ENCODE measurements at places on chromosomes 2 and 18.

DNA sequence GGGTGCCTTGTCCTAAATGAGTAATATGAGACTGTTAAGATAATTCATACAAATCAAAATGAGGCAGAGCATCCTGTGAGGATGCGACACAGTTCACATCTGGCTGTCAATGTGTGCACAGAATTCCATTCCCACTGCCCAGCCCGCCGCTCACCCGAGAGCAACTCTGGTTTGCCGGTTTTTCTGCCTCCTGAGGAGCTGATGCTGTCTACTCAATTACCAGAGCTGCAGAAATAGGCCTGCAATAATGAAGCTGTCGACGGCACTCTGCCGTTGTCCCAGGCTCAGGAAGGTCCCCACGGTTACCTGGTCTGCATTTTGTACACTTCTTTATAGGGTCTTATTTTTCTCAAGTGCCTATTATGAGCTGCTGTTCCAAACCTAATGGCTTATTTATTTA is 55.7 kb upstream of the LYPD1 start:
- no peak for DNase-seq

DNA sequence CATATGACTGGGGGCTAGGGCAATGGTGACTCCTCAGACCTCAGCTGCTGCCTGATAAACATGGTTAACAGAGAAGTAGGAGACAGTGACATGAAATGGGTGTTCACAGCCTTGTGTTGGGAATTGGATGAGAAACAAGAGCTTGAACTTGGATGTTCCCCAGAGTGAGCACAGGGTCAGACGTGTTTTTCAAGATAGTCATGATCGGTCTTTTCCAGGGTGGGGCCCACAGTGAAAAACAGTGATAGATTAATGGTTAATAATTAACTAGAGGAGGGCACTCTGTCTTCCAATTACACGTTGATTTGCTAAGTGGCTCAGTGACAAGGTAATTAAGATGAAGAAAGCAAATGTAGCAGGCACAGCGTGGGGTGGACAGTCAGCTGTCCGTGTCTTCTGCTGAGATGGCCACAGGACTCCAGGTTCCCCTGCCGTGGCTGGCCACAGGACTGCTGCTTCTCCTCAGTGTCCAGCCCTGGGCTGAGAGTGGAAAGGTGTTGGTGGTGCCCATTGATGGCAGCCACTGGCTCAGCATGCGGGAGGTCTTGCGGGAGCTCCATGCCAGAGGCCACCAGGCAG is at the start of gene UGT1A3:
Gene UGT1A3 (plus strand): TSS at position 320 of the 579 bp plus-strand sequence. CDS start 85 bp downstream, at position 405.
- DNase-seq: no peak

DNA sequence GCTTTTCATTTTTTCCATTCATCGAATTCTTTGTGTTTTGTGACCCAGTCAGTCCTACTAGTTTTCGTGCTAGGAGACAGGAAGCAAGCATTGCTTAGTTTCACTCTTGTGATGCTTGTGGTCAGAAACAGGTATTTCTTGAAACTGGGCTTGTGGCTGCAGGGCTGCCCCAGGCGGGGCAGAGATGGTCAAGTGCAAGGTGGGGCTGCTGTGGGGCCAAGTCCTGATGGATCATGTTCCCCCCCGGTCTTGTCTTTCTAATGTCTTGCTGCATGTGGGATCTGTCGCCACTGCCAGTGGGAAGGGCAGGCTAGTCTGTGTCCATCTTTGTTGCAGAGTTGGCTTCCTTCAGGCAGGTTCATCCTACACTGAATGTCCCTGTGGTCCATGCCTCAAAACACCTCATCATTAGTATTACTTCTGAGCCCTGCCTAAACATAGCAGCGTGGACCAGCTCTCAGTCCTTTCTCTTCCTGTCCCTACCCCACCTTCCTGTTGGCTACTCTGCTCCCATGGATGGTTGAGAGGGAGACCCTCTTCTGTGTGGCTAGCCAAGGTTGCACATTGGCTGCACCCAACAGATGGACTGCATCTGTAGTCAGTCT is 38.7 kb downstream of the INPP4A start:
- no peak for DNase-seq

DNA sequence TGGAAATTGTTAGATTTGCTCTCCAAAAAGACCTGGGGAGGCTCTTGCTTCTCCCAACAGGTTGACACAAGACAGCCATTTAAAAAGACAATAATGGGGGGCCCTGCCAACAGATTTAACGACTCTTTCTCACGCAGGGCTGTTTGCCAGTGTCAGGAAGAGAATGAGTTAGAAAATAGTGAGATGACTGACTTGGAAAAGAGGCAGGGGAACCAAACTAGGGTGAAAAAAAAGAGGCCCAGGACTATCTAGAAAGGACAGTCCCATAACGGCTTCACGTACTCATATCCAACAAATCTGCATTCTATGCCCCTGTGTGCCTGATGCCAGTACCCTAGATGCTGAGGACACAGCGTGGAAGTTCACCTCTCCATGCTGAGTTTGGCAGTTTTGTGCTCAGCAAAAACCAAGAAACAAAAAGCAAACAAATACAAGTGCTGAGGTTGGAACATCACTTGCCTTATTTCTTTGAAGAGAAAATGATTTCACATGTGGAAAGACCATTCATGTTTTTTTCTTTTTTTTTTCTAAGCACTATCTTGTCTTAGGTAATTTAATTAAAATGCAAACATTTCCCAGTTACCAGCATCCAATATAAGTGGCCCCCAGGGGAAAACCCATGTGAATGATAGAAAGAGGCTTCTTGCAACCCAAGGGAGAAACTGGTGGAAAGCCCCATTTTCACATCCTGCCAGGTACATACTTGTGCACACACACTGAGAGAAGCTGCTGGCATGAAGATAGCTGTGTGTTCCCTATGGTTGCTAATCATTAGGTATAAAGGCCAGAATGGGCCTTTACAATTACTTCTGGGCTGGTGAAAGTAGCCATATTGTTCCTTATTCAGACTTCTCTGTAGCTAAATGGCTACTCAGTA is 10.6 kb upstream of the WIPF1 start:
- no peak for DNase-seq

GRCh38 chr2:228771315-228771714 is 499.8 kb downstream of the PID1 start:
- no peak for DNase-seq

GRCh38 chr2:5164776-5165525 is 527.2 kb upstream of the SOX11 start:
- DNase-seq: no peak

GRCh38 chr18:75129717-75130477 is 79.0 kb downstream of the PTGR3 start:
- DNase-seq: no peak

GRCh38 chr2:20992201-20992711 is 51.6 kb downstream of the APOB start:
- no peak for DNase-seq

DNA sequence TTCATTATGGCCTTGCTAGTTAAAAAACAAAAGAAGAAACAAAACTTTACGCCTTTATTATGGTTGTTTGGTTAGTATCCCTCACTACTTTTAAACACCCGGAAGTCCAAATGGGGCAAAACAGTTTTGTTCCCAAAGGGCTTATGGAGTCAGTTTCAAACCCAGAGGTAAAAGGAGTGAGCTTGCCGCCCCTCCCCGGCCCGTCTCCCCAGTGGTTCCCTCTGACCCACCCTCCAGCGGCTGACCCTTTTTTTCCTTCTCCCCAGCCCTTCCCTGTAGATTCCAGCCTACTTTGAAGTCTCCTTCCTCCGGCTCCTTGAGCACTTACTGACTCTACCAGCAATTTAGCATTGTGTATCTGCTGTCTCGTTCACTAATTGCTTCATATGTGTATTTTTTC is 209.2 kb downstream of the ICOS start:
- DNase-seq: no peak

GRCh38 chr2:107525406-107525805 is 301.3 kb upstream of the RGPD4 start:
- no peak for DNase-seq

GRCh38 chr2:174120346-174120745 is 128.0 kb downstream of the OLA1 start:
- no peak for DNase-seq

DNA sequence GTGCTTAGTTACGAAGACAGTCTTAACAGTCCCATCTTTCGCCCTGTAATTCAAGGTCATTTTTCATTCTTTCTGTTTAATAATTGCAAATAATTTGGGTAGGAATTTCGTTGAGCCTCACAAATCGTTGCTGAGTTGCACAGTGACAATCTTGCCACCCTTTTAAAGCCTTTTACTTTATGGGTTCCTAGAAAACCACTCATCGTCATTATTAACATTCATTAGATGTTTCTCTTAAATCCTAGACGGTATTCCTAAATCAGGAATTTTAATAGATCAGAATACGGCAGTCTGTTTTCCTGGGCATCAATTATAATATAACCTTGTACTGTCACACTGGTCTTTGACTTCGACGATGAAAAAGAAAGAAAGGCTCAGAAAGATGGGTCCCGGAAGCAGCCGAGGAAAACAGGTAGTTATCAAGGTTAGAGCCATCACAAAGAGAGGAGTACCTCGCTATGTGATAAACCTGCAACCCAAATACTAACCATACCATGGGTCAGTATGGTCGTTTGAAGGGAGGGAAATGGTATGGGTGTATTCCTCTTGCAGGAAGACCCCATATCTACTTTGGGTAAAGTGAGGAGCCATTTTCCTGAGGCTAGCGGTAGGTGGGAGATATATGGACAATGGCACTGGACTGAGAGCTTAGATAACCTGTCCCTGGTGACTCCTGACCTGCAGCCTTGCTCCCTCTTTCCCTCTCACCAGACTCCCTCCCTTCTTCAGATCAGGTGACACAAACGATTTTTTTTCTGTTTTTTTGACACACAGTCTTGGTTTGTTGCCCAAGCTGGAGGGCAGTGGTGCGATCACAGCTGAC is 981 bp upstream of the SF3B1 start:
- DNase-seq: no peak

GRCh38 chr2:237639836-237640220 is 12.4 kb downstream of the LRRFIP1 start:
- DNase-seq: peak; percentile 46

GRCh38 chr2:165274698-165275097 is 35.5 kb downstream of the SCN2A start:
- DNase-seq: no peak

DNA sequence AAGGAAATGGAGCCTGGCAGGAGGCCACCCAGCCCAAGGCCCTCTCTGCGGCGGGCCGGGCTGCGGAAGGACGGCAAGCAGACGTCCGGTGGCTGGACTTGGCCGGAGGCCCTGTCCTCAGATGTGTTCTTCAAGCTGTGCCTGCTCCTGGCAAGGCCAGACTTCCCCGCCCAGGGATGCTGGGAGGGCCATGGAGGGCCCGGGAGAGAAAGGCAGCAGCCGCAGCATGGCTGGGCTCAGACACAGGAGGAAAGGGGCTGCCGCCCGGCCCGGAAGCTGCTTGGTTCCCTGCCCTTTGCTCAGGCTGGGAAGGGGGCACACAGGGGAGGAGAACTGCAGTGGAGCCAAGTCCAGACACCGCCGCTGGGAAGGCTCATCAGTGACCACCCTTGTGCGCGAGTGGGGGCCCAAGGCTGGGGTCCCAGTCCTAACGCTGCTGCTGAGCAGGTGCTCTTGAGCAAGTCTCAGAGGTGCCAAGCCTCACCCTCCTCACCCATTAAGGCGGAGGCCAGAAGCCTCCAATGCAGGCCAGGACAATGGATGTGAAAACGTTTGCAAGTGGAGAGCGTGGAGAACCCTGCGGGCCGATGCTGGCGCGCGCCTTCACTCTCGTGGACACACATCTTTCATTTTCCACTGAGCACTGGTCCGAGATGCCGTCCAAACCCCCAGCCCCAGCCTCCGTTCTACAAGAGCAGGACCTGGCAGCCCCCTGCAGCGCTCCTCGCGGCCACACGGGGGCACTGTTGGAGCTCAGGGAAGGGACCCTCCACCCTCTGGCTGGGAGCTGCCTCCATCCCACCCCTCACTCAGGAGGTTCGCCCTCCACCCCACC is 7.9 kb downstream of the CROCC2 start:
- DNase-seq: no peak

- peak; percentile 90 for DNase-seq
These were observed at the start of gene YIPF4 for GRCh38 chr2:32277674-32278477. Gene YIPF4 (plus strand): TSS chr2:32277904. CDS start chr2:32278156, 252 bp downstream.

GRCh38 chr2:516944-517343 is 160.3 kb downstream of the TMEM18 start:
- no peak for DNase-seq

DNA sequence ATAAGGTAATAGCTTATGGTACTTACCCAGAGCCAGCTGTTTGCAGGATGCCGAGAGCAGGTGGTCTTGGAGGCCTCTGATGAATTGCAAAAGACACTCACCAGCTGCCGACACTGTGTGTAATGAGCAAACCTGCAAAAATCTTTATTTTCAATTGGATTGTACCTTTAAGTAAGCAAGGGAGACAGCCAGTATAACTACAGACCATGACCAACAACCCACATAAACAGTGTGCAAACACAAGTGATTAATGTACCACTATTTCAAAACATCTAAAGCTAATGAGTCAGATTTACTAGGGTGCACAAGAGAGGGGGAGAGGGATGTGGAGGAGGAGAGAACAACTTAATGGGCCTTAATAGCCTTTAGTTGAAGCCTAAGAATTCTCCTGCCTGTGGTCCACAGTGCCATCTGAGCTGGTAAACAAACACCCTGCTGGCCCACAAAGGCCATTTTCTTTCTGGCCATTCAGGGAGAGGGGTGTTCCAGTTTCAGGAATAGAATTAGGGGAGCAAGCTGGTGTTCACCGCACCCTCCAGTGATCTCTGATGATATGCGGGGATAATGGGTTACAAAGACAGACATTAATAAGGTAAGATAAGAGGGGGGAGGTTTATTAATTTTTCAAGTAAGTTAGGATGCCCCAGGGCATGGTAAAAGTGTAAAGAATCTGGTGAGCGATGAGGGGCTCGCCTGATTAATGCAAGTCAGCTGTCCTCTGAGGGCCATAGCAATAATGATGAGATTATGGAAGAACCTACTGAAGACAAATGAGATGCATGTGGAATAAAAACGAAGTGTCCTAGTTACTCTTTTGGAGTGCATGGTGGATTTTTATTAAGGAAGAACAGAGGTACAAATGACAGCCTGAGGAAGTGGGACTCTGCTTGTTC is 196.4 kb downstream of the HRH4 start:
- no peak for DNase-seq

GRCh38 chr18:56289381-56289780 is 349.0 kb downstream of the TXNL1 start:
- DNase-seq: peak; percentile 8
